RPMI7951 (cell line): ENCODE measurements at places on chromosomes 12 and 14.

DNA sequence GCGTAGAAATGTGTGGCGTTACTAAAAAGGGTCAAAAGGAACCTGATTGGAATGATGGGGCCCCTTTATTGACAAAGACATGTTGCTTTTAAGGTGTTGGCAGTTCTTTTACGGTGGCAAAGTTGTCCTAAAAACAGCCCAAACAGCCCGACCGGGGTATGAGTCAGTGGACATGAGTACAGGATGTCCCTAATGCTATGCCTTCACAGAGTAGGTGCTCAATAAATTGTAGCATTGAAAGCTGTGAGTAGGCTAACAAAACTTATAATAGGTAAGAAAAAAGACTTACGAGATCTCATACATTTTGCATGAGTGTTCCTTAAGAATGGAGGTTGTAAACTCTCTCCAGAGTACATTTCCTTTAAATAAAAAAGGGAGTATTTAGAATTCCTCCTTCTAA, 2.6 kb downstream of the ELK3 start:
- peak; percentile 37 for DNase-seq

DNA sequence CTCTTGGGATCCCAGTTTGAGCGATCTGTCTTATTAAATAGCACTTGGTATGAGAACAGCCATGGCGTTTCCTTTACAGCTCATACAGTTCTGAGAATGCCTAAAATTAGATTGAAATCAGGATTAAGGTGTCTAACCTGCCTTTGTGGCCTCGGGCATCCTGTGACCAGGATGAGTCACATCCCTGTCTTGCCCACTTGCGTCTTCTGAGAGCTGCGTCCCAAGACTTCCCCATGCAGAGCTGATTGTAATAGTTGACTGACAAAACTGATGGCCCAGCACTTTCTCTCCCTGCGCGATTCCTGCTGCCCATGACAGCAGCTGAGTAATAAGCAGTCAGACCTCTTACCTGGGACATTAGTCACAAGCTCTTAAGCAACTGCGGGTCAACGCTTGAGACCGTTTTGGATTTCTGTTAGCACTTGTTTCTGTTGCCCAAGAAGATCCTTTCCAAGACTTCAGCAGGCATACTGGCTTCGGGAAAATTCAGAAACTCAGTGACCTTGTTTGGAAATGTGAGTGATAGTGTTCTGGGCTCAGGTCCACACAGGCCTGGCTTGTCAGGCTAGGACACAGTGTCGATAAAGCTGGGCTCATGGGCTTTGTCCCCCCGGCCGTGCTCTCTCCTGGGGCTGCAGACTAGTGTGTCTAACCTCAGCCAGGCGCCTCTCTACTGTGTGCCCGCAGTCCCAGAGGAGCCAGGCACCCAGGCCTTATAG, 169.9 kb upstream of the HIF1A start:
- DNase-seq = peak; percentile 90

- DNase-seq = no peak
Observed at GRCh38 chr12:47744005-47744651, 14.6 kb downstream of the RAPGEF3 start.

DNA sequence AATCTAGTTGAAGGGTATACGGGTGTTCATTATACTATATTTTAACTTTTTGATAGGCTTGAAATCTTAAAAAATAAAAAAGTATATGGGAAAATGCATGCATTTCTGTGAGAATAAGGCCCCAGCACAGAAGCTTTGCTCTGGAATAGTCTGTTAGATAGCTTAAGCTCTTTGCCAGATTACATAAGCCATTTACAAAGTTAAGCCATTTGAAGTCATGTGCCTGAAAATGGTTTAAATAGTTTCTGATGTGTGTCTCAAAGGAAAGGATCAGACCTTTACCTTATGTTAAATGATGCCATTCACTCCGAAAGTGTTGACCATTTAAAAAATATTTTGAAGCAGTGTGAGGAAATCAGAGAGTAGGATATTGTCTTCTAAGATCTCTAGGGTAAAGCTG, 51.3 kb downstream of the WASHC4 start:
- DNase-seq = no peak

DNA sequence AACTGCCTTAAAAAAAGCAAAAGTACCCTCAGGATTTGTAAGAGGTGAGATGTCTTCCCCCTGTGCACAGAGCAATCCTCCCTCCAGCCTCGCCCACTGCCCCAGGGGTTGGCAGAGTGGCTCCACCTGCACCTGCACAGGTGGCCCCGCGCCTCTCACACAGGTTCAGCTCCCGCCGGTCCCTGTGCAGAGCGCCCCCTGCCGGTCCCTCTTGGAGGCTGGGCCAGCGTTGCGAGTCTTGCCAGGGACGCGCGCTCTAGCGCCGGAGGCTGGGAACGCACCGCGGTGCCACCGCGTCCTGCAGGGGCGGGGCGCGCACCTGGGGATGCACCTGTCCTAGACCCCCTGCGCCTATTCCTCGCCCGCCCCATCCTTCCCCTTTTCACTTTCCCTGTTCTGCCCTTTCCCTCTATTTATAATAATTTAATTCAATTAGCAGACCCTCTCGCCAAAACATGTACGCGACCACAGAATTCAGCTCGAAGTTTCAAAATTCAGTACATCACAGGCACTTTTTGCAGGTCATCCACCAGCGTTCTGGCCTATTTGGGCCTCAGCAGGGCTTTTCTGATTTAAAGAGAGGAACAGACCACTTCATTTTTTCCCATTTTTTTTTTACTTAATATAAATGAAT, 618.6 kb downstream of the AACS start:
- no peak for DNase-seq

DNA sequence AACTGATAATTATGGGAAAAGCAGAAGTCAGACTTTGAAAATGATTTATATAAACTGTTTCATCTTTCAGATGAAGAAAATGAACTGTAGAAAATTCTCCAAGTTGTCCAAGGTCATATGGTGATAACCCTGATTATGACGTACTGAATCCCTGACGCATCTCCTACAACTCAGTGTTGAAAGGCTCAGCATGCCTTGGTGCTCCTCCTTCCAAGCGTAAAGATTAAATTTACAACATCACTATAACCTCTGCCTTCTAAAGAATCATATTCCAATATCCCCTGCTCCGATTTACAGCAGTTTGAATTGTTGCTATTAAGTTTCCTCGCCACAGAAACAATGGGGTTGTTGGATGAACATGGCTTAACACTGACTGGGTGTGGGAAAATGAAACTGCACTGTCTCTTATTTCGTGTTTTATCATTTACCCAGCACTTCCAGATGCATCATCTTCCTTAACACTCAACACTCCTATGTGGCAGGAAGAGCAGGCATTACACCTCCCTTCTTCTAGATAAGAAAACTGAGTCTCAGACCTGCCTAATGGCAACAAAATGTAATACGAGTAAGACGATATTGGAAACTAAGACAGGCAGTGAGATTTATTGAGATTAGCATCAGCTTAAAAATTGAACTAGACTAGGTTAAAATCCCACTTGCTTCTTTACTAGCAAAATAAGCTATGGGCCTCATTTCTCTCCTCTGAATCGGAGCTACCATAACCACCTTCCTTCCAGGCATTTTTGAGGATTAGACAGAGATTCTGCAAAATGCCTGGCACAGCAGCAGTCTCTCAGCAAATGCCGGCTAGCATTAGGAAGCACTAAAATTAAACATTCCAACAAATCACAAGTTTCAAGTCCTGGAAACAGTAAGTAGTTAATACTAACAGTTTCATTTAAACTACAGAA, 74.2 kb downstream of the PPM1H start:
- no peak for DNase-seq

- no peak for DNase-seq
Observed at GRCh38 chr12:67449591-67450052, 180.5 kb downstream of the CAND1 start.

- DNase-seq = no peak
Observed at GRCh38 chr14:76123426-76124225, 28.1 kb upstream of the GPATCH2L start.

- DNase-seq = no peak
Observed at GRCh38 chr12:66387117-66387516, 84.8 kb downstream of the HELB start.

DNA sequence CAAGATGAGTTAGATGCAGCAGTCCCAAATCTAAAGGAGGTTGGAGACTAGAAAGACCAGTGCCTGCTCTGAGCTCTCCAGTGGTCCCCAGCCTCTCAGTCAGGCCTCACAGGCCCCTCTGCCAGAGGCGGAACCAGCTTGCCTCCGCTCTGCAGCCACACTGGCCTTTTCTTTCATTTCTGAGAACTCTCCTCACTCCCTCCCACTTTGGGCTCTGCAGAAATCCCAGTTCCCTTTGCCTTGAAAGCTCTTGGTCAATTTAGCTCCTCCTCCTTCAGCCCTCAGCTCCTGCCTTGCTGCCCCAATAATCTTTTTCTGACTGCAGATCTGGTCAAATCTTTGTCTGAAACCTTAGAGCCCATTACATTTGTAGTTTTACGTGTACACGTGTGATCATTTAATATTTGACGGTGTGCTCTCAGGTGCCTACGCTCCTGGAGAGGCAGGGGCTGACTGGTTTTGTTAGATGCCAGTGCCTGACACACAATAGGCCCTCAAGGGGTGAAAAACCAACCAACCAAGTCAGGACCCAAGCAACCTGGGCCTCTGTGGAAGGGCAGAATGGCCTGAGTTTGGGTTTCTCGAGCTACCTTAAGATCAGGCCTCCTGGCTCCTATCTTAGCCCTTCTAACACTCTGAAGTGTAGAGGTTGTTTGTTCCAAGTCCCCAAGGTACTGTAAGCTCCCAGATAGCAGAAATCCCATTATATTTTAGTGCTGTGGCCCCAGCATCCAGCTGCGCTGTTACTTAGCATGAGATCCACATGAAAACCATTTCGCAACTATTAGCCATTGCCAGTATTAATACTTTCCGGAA, 1.1 kb upstream of the NUDT4 start:
- peak; percentile 65 for DNase-seq

DNA sequence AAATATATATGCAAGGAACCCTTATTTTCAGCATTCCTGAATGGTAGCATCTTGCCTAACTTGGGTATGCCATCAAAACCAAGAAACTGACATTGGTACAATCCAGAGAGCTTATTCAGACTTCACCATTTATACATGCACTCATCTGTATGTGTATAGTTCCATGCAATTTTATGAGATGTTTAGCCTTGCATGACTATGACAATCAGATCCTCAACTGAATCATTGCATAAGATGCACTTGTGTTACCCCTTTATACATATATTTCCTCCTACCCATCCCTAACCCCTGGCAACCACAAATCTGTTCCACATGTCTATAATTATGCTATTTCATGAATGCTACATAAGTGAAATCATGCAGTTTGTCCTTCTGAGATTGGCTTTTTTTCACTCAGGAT, 37.0 kb upstream of the PPFIBP1 start:
- DNase-seq = no peak

GRCh38 chr12:93783832-93784231, 106.7 kb downstream of the CRADD start:
- DNase-seq = no peak

- no peak for DNase-seq
Observed at GRCh38 chr12:80219345-80219744, 120.0 kb downstream of the OTOGL start.

GRCh38 chr12:89636052-89636775, 72.4 kb downstream of the ATP2B1 start:
- no peak for DNase-seq

GRCh38 chr14:99511421-99512109, 30.4 kb downstream of the CCNK start:
- DNase-seq = no peak

DNA sequence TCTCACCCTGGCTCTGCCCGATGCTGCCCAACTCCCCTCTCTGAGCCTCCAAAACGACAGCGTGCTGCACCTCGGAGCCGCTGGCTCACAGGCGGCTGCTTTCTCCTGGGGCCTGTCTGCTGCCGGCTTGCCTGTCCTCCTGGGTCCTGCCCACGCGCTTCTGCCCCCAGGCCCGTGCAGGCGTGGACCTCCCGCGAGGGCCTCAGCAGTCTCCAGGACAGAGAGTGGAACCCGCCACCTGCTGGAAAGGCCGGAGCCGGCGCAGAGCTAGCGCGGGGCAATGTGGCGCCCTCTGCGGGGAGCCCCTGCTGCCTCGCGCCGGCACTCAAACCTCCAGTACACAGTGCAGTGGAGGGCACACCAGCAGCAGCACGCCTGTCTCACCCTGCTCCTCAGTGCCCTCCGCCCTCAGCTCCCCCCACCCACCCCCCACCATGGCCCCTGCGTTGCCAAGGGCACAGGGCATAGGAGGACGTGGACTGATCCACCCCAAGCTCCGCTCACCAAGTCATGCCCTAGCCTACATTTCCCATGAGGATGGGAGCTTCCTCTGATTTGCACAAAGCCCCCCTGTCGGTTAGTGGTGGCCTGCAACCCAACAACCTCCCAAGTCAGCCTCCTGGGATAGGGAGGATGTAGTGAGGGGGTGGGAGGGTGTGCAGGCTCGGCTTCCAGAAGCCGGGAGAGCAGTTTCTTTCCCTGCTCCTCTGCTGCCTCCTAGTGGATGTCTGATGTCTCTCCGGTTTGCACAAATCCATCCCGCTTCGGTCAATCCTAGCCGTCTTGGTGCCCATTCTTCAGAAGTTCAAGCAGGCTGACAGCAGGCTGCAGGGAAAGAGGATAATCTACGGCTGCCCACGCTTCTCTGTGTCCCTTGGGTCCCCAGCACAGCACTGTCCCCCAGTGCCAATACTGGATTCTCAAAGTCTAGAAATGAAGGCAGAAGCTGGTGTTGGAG, 25.2 kb downstream of the KRT8 start:
- DNase-seq = peak; percentile 82

- no peak for DNase-seq
Observed at GRCh38 chr12:62879691-62880090, 55.3 kb downstream of the PPM1H start.

DNA sequence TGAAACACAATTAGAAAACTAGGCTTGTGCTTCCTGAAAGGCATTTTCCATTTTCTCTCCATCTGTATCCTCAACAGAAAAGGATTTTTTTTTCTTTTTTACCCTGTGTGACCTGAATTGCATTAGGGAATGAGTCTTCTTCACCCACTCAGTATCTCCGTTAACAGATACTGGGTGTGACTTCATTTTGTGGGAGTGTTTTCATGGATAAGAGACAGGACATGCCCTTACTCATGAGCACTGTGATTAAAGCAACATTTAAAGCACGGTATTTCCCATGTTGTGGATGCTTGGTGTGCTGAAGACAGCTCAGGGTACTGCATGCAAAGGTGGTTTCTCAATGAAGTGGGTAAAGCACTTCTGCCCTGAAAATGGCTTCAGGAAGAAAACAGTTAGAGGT, 1397.3 kb upstream of the TMEM132C start:
- DNase-seq = no peak

DNA sequence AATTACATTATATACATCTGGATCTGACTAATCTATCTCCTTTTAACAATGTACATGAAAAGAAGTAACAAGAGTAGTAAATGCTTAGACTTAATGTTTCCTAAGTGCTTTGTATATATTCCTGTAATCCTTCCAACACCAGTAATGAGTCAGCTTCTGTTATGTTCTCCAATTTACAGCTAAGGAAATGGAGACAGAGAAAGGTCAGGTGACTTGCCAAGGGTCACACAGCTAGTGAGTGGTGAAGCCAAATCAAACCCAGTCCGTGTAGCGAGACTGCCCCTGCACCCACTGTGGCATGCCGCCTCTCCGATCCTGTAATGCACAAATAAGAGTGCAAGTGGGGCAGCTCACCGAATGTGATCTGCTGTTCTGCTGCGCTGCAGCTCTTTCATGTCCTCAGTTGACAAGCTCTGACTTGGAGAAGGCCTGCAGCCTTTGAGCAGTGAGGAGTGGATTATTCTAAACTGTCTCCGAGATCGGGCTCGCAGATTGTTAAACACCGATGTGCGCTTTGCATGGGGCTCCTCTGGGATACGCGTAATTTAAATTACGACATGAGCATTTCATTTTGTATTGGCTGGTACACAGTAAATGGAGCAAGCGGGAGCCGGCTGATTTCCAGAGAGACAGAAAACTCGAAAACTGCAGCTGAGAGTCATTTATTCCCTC, 65.1 kb upstream of the KTN1 start:
- peak; percentile 30 for DNase-seq

GRCh38 chr14:87052646-87053225, 940.2 kb downstream of the GALC start:
- DNase-seq = no peak
